Mesenteric fat pad (tissue), 1 donor: ENCODE measurements at places on chromosomes 5 and 9. TPM values are rescaled to one million over a fixed set of nuclear protein-coding genes. Genes with fewer than 3 reads are reported as not detected.

DNA sequence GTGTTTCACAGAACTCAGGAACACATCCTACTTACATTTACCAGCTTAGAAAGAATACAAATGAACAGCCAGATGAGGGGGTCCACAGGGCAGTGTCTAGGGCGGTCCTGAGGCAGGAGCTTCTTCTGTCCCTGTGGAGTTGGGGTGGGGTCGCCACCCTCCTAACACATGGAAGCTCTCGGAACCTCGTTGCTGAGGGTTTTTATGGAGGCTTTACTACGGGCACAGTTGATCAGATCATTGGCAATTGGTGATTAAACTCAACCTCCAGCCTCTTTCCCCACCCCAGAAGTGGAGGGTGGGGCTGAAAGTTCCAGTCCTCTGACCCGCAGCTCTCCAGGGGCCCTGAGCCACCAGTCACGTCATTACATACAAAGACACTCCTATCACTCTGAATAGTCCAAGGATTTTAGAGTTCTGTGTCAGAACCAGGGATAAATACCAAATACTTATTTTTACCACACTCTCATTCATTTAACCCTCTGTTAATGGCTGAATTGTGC, 156.9 kb downstream of the COL23A1 start:
- no peak for DNase-seq

The ZNG1C gene
- total RNA-seq = 18.5 TPM

DNA sequence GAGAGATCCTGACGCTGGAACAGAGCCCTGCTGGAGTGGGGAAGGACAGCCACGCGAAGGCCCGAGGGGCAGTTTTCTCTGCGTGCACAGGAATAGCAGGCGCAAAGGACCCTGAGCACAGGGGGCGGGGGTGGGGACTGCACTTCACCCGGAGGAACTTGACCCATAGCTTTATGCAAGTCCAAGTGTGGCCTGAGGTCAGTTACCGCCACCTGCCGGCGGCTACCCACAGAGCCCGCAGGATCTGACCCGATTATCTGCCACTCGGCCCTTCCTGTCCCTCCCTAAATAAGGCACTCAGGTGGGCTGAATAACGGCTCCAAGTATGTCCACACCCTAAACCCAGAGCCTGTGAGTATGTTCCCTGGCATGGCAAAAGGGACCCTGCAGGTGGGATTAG, 65.4 kb upstream of the FCN1 start:
- peak; percentile 75 for DNase-seq

- DNase-seq = no peak
These were observed 26.6 kb downstream of the ENHO start for GRCh38 chr9:34496149-34496712.

DNA sequence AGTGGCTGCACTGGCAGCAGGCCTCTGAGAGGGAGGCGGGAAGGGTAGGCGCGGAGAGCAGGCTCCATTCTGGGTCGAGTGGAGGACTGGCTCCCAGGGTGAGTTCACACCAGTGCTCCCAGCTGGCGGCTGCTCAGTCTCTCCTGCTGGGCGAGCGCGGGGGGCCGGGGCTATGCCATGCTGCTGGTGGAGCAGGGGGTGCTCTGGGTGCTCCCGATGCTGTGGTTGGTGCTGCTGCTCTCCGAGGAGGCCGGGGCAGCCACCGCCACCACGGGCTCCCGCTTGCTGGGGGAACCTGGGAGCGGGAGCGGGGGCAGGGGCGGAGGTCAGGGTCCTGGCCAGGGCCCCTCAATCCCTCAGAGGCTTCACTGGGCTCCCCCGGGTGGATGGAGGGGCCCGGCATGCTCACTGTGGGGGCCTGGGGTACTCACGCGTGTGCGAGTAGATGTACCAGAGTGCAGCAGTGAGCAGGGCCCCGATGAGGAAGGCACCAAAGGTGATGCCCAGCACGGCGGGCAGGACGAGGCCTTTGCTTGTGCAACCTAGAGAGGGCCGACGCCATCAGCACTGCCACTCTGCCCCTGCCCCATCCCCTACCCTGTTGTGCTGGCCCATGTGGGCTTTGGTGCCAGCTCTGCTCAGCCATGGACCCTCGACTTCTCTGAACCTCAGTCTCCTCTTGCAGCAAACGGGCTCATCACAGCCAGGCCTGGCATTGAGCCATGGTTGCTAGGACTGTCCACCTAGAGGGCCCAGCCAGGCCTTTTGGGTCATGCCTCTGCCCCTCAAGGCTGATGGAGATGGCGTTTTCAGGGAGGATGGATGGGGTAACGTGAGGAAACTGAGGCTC, 13.1 kb downstream of the FPGS start:
- DNase-seq = no peak

GRCh38 chr5:135395451-135395850, 3.6 kb downstream of the MACROH2A1 start:
- DNase-seq = no peak

GRCh38 chr9:20865347-20865746, 166.1 kb downstream of the HACD4 start:
- no peak for DNase-seq

DNA sequence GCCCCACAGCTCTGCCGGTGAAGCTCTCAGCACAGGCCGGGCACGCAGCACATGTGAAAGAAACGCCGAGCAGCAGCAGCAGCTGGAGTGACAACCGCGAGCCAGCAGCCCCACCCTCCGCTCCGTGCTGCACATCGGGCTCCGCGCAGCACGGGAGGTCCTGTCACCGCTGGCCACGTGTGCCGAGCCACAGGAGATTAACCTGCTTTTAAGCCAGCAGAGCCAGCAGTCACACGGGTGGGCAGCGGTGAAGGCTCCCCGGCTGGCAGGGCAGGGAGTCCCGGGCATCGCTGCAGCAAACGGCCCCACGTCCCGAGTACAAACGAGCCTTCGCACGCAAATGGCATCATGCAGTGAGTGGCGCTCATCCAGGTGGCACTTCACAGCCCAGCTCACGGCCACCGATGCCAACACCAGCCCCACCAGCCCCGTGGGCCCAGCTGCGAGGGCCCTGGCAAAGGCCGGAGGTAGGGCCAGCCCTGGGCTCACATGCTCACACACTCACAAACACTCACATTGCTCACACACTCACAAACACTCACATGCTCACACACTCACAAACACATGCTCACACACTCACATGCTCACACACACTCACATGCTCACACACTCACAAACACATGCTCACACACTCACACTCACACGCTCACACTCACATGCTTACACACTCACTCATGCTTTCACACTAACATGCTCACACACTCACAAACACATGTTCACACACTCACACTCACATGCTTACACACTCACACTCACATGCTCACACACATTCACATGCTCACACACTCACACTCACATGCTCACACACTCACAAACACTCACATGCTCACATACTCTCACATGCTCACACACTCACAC, 11.1 kb downstream of the CCDC187 start:
- no peak for DNase-seq

DNA sequence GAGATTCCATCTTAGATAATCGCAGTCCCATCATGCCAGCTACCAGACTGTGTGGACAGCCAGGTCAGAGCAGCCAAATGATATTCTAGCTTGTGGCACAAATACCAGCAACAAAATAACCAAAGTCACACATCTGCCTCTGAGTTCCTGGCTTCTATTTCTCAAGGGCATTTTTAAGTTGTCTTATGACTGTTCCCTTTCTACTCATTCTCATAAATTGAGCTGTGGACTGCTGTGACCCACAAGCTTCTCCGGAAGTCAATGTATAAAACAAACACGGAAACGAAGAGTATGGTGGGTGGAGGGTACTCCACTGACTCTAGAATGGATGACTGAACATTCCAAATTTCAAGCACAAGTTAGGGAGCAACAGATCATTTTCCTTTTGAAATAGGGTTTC, 43.9 kb downstream of the PDCD1LG2 start:
- DNase-seq = no peak

DNA sequence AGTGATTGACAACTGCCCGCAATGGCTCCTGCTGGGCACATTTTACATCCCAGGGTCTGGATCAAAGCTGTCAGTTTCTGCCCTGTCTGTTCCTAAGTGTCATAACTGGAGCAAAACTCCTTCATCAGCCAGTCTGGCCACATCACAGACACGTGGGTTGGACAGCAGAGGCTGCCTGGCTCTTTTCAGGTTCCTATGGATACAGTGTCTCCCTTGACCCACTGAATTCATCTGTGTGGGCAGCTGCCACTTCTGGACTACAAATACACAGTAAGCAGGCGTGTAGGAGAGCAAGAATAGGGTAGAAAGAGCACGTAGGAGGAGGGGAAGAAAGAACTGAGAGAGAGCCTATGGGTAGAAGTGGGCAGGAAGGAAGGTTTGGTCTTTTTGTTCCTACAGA, 238.0 kb downstream of the ENC1 start:
- DNase-seq = no peak

- DNase-seq = no peak
These were observed 67.8 kb downstream of the TMEM167A start for GRCh38 chr5:83009408-83009807.

- DNase-seq = no peak
These were observed 163.7 kb upstream of the GAS1 start for GRCh38 chr9:87111010-87111409.

- no peak for DNase-seq
These were observed 453.8 kb upstream of the ZNF608 start for GRCh38 chr5:125199968-125200865.

GRCh38 chr5:119019949-119020348, 31.6 kb upstream of the DTWD2 start:
- no peak for DNase-seq

GRCh38 chr9:87425202-87425601, 72.5 kb upstream of the DAPK1 start:
- DNase-seq = no peak

DNA sequence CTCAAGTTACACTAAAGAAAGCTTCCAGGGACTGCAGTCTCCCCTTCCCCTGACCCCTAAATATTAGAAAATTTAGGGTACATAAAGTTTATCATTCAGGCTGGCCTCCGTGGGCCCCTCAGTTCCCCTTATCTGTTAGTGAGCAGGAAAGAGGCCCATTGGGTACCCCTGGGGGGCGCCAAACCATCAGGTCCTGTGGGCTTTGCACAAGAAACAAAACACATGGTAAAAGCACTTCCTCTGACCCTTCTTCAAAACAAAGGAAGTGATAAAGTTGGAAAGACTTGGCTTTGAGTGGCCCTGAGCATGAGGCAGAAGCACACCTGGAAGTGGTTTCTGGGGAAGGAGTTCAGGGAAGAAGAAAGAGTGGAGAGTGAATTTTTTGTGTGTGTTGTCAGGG, 213.0 kb downstream of the SMARCA2 start:
- no peak for DNase-seq

- DNase-seq = no peak
These were observed 198.5 kb upstream of the EGFLAM start for GRCh38 chr5:38059876-38060275.

DNA sequence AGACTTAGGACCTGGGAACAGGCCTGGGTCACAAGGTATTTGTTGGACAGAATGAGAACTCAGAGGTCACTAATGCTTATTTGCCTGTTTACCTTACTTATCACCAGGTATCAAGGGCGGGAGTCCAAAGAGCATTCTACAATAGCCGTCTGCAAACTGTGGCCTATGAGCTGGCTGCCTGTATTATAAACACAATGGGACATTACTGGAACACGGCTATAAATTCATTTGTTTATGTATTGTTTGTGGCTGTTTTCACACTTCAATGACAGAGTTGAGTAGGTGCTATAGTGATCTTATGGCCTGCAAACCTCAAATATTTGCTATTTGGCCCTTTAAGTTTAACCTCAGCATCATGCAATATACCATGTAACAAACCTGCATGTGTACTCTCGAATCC, 76.6 kb upstream of the ASTN2 start:
- DNase-seq = no peak

- DNase-seq = no peak
These were observed 116.0 kb upstream of the RANBP3L start for GRCh38 chr5:36417668-36418067.

GRCh38 chr9:113911850-113912557, 35.9 kb downstream of the ZNF618 start:
- DNase-seq = no peak

DNA sequence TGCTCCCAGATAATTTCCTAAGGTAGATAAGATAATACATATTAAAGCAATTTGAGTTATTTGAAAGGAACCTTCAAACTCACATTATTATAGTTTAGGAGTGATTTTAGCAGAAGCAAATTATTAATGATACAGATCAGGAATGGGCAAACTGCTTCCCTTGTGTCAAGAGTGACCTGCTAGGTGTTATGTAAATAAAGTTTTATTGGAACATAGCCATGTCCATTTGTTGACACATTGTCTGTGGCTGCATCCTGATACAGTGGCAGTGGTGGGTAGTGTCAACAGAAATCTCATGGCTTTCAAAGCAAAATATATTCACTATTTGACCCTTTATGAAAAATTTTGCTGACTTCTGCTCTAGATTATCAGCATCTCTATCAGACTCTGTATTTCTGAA, 11.4 kb upstream of the BASP1 start:
- no peak for DNase-seq

DNA sequence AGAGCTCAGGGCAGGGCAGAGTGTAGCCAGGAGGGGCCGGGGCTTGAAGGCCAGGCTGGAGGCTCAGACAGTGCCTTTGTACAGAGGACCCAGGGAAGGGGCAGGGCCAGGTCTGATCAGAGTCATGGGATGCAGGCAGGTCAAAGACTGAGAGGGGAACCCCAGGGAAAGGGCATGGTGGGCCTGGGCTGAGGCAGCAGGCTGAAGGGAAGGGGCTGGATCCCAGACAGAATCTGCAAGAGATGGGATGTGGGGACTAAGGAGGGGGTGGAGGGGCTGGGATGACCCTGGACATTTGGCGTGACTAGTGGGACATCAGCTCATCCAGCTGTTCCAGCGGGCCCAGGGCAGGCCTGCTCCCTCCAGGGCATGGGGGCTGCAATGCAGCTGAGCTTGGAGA, 15.5 kb upstream of the MRNIP start:
- DNase-seq = no peak

The FOXE1 gene
- not detected for total RNA-seq

The ITGA2 gene
- total RNA-seq = 2.4 TPM

The KCNIP1 gene
- not detected for total RNA-seq

The ARHGAP26 gene
- 75.0 TPM for total RNA-seq

GRCh38 chr9:107226421-107226820, 56.7 kb upstream of the RAD23B start:
- no peak for DNase-seq

DNA sequence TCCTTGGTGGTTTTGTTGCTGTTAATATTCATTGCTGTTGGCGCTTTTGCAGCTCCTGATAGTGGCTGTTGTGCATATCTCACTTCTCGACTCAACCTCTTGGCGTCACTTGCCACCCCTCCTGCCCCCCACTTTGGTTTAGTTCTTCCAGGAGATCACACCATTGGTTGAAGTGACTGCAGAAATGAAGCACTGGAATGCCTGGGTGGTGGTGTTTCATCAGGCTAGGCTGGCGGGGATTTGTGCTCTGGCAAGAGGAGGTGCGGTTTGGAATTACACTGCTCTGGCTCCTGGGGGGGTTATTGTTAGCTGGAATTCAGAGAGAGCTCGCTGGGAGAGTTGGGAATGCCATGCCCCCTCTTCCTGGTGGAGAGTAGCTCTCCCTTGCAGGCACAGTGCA, 11.5 kb downstream of the PRRC2B start:
- DNase-seq = no peak

DNA sequence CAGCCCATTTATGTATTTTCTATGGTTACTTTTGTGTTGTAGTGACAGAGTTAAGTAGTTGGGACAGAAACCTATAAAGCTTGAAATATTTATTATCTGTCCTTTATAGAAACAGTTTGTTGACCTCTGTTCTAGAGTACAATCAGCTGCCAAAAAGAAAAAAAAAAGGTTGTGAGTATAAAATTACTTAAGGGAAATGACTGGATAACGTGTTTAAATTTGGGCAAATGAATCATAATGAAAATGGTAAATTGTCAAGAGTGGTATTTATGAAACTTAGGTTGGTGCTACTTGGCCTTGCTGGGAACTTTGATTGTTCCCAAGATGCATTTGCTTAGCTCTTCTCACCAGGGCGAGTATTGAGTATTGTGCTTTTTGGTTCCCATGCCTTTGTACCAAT, 70.2 kb upstream of the IL6ST start:
- DNase-seq = no peak
